ENCODE measurements at places on chromosomes 1 and 21. TPM values are rescaled to one million over a fixed set of nuclear protein-coding genes. Genes with fewer than 3 reads are reported as not detected.

Gene PROK1
- total RNA-seq, result not detected

GRCh38 chr1:56780128-56780750 lies 39.0 kb downstream of the FYB2 start:
- DNase-seq, result no peak

DNA sequence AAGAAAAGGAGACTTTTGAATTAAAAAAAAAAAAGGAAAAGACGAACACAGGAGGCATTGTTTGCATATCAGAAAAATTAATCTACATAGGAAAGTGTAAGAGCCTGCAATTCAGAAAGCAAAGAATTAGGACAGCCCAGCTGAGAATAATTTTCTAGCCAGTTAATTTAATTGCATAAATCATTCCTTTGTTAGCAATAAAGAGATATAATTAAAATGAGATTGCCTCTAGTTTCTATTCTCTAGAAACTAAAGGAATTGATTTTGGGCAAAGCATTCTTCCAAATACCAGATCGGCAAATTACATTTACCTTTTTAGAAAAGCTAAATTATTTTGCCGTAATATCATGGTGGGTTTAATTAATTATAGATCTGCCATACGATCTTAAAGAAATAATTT lies 46.0 kb downstream of the NUF2 start:
- DNase-seq, result no peak

DNA sequence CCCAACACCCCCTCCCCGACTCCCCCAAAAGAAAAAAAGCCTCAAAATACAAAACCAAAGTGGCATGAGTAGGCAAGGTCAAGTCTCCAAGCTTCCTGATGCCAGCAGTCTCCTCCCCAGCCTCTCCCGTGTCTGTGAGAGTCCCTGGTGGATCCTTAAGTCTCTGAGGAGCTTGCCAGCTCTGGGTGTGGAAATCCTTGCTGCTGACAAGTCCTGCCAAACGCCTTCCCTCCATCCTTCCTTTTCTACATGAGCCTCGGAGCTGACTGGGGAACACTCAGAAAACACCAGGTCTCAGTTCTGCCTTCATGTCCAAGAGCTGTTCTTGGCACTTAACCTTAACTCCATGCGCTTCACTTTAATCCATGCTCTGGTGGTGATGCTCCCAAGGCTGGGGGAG lies 3.7 kb upstream of the ETV3L start:
- no peak for DNase-seq

DNA sequence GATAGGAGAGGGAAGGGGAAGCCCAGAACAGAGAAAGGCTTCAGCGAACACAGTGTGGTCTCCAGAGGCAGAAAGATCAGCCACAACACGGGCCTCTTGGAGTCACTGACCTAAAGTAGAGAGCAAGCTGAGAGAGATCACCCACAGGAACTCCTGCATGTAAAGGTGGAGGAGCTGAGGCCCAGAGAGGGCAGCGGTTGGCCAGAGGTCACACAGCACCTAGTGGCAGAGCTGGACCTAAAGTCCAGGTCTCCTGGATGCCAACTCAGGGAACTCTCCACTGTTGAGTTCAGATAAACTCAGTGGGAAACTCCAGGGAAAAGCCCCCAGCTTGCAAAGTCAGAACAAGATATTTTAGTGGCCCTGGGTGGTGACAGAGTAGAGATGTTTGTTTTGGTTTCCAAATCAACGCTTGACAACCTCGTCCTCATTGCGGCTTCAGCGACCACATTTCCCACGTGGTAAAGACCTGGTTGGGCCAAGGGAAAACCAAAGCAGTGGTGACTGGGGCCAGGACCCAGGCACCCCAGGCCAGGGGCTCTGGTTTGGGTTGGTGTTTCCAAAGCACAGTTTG lies 4.6 kb downstream of the IFFO2 start:
- peak; percentile 82 for DNase-seq

DNA sequence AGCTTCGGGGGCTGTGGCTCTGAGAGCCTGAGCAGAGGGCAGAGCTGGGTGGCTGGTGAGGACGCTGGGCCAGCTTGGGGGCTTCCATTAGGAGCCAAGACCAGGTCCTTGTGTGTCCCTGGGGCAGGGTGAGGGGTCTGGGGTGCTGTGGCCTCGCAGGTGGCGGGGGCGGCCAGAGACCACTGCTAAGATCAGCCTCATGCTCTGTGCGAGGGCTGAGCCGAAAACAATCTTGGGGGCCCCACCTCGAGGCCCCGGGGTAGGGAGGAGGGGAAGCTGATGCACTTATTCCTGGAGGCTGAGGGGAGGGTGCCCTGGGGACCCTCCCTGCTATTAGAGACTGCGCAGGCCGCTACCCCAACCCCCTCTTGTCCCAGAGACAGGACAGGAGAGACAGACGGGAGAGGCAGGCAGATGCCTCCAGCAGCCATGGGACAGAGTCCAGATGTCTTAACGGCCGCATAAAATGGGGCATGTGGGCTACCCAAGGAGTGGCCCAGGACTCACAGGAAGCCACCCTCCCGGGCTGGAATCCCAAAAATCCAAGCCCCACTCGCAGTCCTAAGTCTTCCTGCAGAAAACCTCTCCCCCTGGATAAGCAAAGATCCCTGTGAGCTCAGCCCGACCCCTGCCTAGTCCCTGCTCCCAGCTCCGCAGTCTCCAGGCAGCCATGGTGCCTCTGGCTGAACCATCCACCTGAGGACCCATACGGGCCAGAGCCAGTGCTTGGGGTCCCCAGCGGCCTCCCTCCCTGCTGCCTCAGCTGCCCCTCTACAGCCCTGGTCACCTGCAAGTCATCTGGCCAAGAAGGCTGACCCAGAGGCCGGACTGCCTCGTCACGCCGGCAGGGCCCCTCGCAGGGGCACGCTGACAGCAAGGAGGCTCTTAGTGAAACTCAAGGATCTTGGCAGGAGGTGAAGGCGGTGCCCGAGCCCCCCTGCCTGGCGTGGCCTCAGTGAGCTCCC lies 43.6 kb upstream of the COL18A1 start:
- no peak for DNase-seq

Measured in activated naive CD4-positive, alpha-beta T cell treated with anti-CD3 and anti-CD28 coated beads, Interleukin-2, amount 50 U/mL, for 72 hours (primary cell).